ENCODE measurements at places on chromosomes 11 and 22.

DNA sequence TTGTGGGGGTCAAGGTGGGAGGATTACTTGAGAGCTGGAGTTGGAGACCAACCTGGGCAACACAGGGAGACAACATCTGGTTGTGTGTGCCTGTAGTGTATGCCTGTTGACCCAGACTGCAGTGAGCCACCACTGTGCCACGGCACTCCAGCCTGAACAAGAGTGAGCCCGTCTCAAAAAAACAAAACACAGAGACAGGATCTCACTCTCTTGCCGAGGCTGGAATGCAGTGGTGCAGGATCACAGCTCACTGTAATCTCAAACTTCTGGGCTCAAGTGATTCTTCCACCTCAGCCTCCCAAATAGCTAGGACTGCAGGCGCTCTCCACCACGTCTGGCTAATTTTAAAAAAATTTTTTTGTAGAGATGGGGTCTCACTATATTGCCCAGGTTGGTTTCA, 112.5 kb downstream of the SGSM3 start:
- no peak for DNase-seq

GRCh38 chr22:29994943-29995342, 85.3 kb upstream of the HORMAD2 start:
- no peak for DNase-seq

GRCh38 chr22:46829117-46829891, 66.9 kb downstream of the TBC1D22A start:
- DNase-seq: no peak

DNA sequence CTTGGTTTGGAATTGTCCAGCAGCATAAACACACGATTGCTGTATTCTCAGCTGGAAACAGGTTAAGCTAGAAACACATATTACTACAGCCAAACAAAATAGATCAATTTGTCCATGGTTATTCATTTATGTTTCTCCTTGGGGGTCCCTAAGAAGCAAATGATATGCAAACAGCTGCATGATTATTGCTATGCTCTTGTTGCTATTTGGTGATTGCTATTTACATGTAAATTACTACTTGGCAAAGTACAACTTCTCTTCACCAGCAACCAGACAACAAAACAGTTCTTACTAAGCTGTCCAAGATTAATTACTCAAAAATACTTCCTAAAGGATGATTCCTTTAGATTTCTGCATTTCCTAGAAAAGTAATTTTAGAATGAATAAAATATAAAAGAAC, 567.9 kb upstream of the ARHGAP42 start:
- DNase-seq: no peak

- DNase-seq: no peak
Observed at GRCh38 chr11:8831861-8832260, 79.1 kb upstream of the AKIP1 start.

GRCh38 chr11:77517753-77518152, 43.9 kb upstream of the PAK1 start:
- no peak for DNase-seq
